ENCODE measurements at places on chromosomes 11 and 22.
A peak's percentile ranks its signal among the peaks of the same experiment; 100 is the strongest.

DNA sequence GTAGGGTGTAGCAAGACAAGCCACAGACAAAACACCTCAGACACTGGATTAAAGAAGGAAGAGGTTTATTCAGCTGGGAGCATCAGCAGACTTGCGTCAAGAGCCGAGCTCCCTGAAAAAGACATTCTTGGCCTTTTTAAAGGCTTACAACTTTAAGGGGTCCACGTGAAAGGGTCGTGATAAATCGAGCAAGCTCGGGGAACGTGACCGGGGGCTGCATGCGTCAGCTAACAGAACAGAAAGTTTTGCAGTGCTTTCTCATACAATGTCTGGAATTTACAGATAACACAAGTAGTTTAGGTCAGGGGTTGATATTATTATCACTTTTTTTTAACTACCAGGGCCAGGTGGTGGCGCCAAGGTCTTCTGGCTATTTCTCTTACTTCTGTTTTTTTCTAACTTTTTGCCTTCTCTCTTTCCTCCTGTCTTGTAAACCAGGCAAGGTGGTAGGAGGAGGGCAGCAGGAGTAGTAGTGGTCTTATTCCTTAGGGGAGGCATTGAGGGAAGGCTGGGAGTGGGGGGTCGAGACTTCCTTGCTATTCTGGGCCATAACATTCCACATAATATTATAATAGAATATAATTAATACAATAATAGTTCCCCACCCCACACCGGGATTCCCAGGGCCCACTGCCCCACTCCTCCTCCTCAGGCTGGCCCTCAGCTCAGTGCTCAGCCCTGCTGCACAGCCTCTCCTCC lies 587 bp upstream of the ALDH3B1 start:
- peak; percentile 22 for DNase-seq

- DNase-seq, result no peak
Observed at GRCh38 chr11:102712137-102712536, 6.6 kb upstream of the MMP27 start.

GRCh38 chr11:71933141-71933933 lies 4.5 kb downstream of the RNF121 start:
- DNase-seq, result no peak

DNA sequence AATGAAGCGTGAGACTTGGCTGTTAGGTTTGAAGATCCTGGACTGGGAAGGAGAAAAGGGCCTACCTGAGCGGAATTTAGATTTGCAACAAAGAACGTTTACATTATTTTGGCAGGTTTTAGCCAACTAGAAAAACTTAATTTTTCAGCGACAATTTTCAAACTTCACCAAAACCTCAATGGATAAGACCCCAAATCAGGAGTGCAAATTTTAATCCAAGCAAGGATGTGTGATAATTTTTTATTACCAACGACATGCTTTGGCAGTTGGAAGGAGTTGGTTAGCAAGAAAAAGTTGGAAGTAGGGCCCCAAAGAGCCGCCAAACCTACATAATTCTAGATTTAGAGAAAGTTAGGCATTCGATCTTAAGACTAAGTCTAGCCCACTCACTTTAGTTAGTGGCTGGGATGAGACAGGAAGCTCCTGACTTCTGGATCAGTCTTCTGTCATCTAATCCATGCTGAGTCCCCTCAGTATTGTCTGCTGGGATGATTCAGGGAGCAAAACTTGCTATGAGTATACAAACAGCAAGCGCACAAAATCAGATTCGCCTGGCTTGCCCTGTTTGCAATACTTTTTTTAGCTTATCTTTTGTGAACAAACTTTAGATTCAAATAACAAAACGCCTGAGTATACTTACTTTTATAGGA lies 787 bp upstream of the RDX start:
- DNase-seq, result no peak

GRCh38 chr11:115321605-115322289 lies 182.5 kb downstream of the CADM1 start:
- no peak for DNase-seq

DNA sequence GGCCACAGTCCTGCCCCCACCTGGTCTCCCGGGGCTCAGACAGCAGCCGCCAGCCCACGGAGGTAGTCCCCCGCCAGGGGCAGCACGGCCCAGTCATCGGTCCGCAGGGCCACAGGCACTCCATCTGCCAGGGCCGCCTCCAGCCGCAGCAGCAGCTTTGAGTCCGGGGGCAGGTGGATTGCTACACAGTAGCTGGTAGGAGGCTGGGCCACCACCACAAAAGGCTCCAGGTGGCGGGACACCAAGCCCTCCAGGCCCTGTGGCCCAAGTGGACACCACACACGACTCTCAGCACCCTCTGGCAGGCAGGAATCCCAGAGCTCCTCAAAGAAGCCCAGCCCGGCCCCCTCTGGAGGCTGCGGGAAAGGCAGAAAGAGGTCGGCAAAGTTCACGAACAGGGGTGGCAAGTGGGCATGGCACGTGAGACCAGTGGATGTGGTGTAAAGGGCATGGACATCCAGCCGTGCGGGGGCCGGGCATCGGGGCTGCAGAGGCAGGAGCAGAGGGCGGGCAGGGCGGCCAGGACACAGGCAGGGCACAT lies 2.9 kb downstream of the AP5B1 start:
- DNase-seq, result no peak

- DNase-seq, result no peak
Observed at GRCh38 chr11:32751381-32751780, 43.1 kb downstream of the CCDC73 start.

DNA sequence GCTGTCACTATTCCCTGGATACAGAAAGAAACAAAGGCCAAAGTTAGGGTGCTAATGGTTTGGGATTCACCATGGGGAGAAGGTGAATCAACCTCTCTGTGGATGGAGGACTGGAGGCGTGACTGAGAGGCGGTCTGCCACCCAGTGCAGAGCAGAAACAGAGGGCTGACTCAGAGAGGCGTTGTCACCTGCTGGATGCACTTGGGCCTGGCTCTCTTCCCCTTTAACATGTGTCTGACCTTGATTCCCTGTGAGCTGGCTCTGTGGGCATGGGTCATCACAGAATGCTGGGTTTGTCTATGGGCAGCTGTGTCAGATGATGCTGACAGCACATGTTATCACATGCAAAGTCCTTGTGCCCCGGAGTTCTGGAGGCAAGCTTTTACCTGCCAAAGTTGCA lies 75.9 kb downstream of the LDLRAD3 start:
- DNase-seq, result no peak

DNA sequence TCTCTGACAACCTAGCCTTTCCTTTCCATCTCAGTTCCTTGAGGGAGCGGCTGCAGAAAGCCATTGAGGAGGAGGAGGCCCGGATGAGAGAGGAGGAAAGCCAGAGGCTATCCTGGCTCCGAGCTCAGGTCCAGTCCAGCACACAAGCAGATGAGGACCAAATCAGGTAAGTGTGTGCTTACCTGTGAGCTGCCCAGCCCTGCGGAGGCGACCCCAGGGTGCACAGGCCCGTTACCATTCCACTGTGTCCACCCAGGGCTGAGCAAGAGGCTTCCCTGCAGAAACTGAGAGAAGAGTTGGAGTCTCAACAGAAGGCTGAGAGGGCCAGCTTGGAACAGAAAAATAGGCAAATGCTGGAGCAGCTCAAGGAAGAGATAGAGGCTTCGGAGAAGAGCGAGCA lies 63.1 kb downstream of the CEP164 start:
- DNase-seq, result no peak

- peak; percentile 50 for DNase-seq
Observed at GRCh38 chr11:75667831-75668450, 897 bp downstream of the MAP6 start.

- no peak for DNase-seq
Observed at GRCh38 chr22:29641700-29642330, 38.4 kb downstream of the NF2 start.

- DNase-seq, result peak; percentile 100
Observed at GRCh38 chr11:65859095-65859811, 980 bp upstream of the MUS81 start.

GRCh38 chr11:124297921-124298320 lies 15.8 kb downstream of the OR8D1 start:
- DNase-seq, result no peak

DNA sequence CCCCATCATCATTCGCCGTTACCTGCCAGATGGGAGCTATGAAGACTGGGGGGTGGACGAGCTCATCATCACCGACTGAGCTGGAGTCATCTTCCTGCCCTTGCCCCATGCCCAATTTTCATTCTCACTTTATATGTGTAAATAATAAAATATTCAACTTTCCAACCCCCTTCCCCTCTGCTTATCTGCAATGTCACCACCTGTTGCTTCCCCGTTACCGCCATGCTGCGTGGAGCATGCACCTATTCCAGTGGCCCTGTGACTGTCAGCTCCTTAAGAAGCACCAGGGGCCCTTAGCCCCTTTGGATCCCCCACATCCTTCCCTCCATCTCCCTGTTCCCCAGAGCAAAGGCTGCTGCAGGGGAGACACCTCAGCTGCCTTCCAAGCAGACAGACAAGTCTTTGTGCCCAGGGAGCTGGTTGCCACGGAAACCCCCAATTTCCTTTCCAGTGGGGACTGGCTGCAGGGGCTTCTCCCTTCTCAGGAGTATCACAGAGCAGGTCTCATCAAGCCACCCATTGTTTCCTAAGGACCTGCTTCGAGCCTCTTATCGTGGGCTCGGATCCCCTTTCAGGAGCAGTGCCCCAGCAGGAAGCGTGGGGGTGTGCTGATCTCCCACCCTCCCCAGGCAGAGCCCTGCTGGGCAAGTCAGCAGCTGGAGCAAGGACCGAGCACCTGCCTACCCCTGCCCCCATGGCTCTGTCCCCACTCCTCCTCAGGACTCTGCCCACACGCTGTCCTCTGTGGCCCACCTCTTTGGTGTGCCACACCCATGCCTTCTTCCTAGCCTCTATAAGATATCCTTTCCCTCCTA lies 14.3 kb downstream of the POLR2F start:
- DNase-seq, result no peak

DNA sequence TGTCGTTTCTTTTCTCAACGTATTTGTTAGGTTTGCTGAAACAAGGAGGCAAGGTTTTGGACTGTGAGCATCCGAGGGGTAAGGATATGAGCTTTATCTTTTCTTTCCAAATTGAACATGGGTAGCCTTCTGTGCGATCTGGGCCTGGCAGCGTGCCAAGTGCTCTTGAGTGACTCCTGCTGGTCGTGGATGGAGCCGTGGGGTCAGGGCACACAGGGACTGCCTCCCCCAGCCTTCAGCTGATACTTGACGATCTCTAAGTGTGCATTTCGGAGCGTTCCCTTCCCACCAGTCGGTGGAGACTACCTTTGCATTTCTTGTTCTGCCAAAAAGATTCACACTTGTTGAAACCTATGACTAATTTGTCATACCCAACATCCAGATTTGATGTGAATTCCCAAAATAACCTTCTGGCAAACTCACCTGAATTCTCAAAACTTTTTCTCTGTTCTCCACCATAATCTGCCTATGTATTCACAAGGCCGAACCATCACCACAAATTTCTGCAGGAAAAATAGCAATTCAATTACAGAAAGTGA lies 40.1 kb upstream of the CLMP start:
- peak; percentile 58 for DNase-seq

Data from stimulated activated CD4-positive, alpha-beta T cell treated with anti-CD3 and anti-CD28 coated beads, Interleukin-15, amount 100 ng/mL, for 24 hours (primary cell).